ENCODE measurements at places on chromosomes 13 and 19.

DNA sequence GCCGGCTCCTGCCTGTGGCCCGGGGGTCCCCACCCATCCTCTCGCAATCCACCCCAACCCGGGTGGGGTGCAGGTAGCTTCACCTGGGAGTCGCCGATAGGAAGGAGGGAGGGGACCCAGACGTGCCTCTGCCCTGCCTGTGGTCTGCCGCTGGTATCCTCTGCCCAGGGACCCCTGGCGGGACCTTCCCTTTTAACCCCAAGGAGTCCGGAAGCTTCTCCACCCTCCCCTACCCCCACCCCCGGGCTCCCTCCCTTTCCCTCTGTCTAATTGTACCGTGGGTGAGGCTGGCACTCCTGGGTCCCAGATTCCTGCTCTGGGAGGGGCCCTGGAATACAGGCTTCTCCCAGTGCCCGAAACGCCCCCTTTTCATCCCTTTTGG is at the start of gene KLK10:
Gene KLK10 (minus strand): TSS at position 166 of the 382 bp plus-strand sequence. CDS start 579 bp downstream, outside the sequence.
- no peak for DNase-seq

- DNase-seq: no peak
Measured at GRCh38 chr19:13574933-13575332, 68.7 kb upstream of the CACNA1A start.

DNA sequence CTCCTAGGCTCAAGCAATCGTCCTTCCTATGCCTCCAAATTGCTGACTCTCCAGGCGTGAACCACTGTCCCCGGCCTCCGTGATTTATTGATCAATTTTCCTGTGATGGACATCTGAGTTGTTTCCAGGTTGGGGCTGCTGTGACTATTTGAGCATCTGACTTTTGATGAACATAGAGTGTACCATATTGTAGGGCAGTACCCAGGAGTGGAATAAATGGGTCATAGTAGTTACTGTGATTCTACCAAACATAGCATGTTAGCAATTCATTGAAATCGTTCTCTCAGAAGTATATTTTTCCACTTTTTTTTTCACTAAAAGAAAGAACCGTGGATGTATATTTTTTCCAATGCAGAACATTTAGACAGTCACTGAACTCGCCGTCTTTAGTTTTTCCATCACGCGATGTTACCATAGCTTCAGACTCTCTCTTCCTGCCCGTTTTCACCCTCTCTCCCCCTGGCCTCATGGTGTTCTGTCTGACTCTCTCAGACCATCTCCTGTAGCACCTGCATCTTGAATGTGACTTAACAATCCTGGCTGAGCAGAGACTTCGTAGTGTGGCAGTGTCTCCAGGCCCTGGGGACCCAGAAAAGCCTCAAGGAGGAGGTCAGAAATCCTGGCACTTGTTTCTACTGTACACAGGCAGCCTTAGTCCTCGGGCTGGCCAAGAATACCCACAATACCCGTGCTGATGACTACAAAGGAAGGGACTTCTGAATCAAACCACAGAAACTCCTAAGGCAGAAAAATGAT is 3.2 kb upstream of the RASGRP4 start:
- no peak for DNase-seq

DNA sequence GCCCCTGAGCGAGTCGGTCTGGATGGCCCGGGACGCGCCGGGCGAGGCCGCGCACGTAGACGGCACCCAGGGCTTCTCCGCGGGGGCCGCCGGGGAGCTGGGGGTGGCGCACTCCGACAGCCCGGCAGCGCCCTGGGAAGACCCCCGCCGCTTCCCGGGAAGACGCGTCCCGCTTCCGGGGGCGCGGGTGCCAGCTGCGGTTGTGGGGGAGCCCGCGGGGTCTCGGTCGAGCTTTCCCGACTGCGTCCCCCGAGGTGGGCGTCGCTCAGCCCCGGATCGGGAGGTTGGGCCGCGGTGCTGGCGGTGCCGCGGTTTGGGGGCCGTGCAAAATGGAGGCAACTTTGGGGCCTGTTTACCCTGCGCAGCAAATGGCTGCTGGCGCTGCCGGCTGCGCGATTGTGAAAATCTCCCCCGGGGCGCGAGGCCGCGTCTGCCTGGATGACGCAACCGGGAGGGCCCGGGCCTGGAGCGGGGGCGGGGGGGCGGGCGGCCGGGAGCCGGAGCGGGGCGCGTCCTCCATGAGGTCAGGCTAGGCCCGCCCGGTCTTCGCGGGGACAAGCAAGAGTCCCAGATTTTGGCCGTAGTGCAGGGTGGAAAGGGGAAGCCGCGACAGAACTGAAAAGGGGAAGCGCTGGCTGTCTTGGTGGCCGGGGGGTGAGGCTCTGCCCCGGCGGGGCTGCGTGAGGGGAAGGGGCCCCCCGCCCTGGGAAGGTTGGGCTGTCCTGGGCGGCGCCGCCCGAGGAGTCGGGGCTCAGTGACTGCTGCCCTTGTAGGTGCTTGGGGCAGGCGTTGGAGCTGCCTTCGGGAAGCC is 11.3 kb downstream of the PEAK3 start:
- peak; percentile 90 for DNase-seq

GRCh38 chr13:21670006-21670882 is 629 bp upstream of the FGF9 start:
- peak; percentile 83 for DNase-seq

- DNase-seq: no peak
Measured at GRCh38 chr19:46950526-46951170, 69.0 kb upstream of the NPAS1 start.

GRCh38 chr19:39433480-39434079 is 2.2 kb downstream of the RPS16 start:
- DNase-seq: no peak

DNA sequence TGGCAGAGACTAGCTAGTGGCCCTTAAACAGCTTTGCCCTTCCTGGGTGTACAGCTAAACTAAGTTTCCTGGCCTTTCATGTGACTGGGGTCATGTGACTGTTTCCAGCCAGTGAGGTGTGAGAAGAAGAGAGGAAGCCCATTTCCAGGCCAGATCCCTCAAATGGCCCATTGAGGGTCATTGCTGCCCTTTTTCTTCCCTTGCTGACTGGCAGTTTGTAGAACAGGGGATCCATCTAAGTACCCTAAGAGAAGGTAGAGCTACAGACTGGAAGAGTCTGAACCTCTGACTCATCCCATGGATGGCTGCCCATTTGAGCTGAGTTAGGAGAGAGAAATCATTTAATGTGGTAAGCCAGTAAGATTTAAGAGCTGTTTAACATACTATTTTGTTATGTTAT is 2.8 kb downstream of the SWSAP1 start:
- no peak for DNase-seq

DNA sequence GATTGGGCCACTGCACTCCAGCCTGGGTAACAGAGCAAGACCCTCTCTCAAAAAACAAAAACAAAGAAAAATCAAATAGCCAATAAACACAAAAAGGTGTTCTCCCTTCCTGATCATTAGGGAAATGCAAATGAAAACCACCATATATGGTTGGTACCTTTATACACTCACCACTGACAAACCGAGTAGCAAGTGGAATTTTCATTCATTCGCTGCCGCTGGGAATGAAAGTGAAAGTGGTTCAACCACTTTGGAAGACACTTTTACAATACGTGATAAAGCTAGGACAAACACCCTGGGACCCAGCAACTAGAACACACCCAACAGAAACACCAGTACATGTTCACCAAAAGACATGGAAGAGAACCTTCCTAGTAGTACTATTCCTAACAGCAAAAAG is 21.0 kb downstream of the GRIK5 start:
- no peak for DNase-seq

- DNase-seq: no peak
Measured at GRCh38 chr13:26480246-26480855, 77.1 kb upstream of the WASF3 start.

- DNase-seq: peak; percentile 90
Measured at GRCh38 chr19:344625-345319, at the start of gene MIER2. MIER2 (minus strand) TSS chr19:344796; CDS start chr19:344782, 14 bp downstream.

- DNase-seq: no peak
Measured at GRCh38 chr13:98033277-98034247, 80.1 kb downstream of the IPO5 start.

GRCh38 chr13:101869553-101869952 is 417.1 kb downstream of the ITGBL1 start:
- no peak for DNase-seq

- no peak for DNase-seq
Measured at GRCh38 chr19:34838248-34838647, 65.2 kb upstream of the ZNF599 start.

DNA sequence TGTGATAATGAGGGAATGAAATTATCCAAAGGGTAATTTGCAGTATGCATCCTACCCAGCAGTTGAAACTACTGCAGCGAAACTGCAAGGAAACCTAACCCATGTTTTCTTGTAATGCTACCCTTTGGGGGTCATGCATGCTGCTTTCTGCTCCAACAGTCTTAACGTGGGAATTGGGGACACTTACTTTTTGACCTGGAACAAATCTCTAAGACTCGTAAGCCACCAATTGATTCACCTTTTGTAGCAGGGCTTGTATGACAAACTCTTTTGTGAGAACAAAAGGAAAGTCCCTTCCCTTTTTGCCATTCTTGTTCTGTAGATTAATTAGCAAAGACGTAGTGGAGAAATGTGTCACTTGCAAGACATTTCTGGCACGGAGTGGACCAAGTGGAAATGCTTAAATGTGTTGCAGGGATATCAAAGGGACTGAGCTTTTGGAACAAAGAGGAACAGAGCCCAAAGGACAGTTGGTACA is 27.4 kb downstream of the LRCH1 start:
- DNase-seq: no peak

GRCh38 chr13:24925318-24926231 is 161.6 kb downstream of the RNF17 start:
- no peak for DNase-seq

DNA sequence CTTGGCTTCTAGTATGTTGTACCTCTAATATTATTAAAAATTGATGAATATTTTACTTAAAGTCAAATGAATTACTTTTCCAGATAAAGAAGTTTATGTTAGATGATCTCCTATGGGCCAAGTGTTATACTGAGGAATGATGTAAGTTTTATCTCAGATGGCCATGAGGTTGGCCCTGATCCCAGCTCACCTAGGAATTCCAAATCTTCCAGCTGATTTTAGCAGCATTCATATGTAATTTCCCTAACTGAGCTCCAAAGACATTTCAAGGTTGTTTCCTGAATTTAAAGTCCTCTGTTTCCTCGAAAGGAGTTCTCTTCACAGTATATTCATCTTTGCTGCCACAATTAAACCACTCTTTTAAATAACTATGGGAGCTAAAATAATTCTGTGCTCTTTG is 1670.4 kb upstream of the SPRY2 start:
- no peak for DNase-seq

DNA sequence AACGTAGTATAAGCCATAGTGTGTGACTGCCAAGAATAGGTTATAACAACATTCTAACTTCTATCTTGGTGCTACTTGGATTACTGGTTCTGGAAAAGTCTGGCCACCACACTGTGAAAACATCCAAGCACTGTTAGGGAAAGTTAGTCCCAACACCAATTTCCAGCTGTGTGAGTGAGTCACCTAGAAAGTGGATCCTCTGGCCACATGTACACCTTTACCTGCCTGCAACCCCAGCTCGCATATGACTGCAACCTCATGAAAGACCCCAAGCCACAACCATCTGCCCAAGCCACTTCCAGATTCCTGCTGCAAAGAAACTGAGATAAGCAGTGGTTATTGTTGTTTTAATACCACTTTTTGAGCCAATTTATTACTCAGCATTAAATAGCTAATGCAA is 404.5 kb downstream of the KCTD12 start:
- DNase-seq: no peak

- no peak for DNase-seq
Measured at GRCh38 chr13:84744203-84744602, 861.9 kb upstream of the SLITRK1 start.

DNA sequence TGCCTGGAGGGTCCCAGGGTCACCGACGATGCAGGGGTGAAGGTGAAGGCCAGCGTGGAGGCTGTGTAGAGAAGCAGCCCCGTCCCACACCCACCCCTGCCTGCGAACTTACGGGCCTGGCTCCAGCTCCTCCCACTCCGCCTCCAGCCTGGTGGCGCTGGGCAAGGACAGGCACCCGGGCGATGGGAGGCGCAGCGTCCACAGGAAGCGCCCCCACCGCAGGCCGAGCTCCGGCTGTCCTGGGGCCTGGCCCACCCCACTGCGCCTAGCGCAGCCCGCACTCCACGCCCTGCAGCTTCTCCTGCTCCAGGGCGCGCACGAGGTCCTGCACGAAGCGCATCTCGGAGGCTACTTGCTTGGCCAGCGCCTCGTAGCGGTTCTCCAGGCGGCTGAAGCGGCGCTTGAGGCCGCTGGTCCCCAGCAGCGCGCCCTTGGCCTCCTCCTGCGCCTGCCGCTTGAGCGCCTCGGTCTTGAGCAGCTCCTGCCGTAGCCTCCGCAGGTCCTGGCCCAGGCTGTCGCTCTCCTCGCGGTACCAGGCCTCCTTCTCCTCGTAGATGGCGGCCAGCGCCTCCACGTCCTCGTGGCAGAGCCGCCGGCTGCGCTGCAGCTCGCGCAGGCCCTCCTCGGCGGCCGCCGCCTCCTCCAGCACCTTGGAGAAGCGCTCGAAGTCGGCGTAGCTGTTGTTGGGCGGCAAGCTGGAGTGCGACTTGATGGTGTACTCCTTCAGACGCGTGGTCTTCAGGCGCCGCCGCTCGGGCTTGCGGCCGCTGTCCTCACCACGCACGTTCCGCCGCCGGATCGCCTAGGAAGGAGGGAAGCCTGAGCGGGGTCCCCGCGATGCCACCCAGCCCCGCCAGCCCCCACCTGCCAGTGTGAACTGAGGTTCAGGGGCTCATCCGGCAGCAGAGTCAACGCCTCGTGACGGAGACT is 11.8 kb downstream of the DAPK3 start:
- DNase-seq: no peak

- peak; percentile 61 for DNase-seq
Measured at GRCh38 chr13:114148521-114148855, 16.1 kb upstream of the RASA3 start.

GRCh38 chr13:98919566-98919965 is 58.3 kb downstream of the DOCK9 start:
- no peak for DNase-seq

- DNase-seq: peak; percentile 83
Measured at GRCh38 chr19:45079063-45079910, at the start of gene GEMIN7. GEMIN7 (plus strand) TSS chr19:45079260; CDS start chr19:45090115, 10,855 bp downstream.

DNA sequence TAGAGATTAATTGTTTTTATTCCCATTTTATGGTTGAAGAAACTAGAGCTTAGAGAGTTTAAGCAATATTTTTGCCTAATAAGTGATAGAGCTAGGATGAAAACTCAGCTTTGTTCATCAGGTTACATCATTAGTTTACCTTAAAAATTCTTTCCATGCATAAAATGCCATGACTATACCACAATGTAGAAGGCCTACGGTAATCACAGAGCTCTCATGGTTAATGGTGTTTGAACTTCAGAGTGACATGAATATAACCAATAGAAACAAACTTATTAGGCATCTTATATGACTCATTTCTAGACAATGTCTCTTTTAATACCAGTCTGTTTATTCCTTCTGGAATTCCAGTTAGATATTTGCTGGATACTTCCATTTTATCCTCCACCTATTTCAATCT is 78.5 kb downstream of the FGF9 start:
- DNase-seq: no peak

- no peak for DNase-seq
Measured at GRCh38 chr19:45352471-45352870, 11.9 kb downstream of the KLC3 start.

- no peak for DNase-seq
Measured at GRCh38 chr13:103101500-103101899, 35.3 kb upstream of the SLC10A2 start.
